T-cell (primary cell): ENCODE measurements at places on chromosomes 16 and 17.

DNA sequence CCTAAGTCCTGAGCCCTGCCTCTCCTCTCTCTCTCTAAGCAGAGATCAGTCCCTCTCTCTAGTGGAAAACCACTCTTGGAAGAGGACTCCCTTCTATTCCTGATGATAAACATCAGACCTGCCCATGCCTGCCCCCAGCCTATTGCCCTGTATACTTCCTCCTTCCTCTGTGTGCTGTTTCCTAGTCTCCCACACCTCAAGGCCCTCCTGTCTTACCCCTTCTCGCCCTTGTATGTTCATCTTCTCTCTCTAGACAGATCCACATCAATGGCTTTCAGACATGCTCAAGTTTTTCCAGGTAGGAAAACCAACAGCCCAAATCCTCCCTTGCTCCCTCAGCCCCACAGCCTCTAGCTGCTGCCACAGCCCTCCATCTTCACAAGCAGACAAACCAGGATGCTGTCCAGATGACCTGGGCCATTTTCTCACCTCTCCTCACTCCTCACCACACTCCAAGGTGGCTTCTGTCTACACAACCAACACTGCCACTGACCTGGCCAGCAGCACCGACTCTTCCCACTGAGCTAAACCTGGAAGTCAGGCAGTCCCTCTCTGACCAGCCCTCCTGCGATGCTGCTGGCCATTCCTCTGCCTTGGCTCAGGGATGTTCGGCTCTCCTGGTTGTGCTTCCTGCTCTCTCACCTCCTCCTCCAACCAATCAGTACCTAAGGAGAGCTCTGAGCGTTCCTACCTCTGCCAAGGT is 36.3 kb downstream of the MARF1 start:
- no peak for DNase-seq

- DNase-seq, result no peak
These were observed 13.0 kb upstream of the LYRM9 start for GRCh38 chr17:27906226-27906580.

- DNase-seq, result no peak
These were observed 47.8 kb upstream of the NLRP1 start for GRCh38 chr17:5631958-5632590.

- no peak for DNase-seq
These were observed 117.4 kb downstream of the HIC1 start for GRCh38 chr17:2172077-2172851.

DNA sequence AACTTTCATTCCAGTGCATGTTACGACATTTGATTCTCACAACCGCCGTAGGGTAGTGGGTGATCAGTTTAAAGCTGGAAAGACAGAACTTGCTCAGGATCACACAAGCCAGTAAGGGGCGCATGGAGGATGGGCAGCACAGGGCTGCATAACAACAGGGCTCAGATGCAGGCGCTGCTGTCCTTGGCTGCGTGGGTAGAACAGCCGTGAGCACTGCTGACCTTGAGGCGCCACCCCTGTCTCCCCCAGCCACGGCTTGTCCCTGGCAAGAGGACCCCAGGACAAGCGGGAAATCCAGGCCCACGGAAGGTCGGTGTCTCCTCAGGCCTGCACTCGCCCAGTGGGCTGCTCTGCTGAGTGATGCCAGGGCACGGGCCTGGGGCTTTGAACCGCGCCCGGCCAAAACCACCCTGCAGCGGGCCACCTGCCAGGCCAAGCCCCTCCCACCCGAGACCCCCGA is 84.7 kb downstream of the LMF1 start:
- DNase-seq, result no peak

DNA sequence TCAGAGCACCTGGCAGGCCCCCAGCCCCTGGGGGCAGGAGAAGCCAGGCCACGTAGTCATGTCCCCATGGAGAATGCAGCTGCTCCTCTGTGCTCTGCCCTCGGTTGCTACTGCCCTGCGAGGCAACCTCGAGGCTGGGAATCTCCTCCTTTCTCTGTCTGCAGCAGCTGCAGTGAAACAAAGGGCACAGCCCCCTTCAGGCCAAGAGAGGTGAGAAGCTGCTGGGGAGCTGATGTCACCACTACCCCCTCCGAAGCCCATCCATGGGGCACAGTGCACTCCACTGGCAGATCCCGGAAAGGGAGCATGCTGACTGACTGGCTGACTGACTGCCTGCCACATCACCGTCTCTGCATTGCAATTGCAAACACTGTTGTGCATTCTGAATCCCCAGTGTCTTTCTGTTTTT is 103.7 kb downstream of the GRIN2A start:
- no peak for DNase-seq

- no peak for DNase-seq
These were observed 86.3 kb downstream of the VPS53 start for GRCh38 chr17:628089-628941.

- DNase-seq, result no peak
These were observed 47.4 kb upstream of the SMURF2 start for GRCh38 chr17:64709481-64709880.

DNA sequence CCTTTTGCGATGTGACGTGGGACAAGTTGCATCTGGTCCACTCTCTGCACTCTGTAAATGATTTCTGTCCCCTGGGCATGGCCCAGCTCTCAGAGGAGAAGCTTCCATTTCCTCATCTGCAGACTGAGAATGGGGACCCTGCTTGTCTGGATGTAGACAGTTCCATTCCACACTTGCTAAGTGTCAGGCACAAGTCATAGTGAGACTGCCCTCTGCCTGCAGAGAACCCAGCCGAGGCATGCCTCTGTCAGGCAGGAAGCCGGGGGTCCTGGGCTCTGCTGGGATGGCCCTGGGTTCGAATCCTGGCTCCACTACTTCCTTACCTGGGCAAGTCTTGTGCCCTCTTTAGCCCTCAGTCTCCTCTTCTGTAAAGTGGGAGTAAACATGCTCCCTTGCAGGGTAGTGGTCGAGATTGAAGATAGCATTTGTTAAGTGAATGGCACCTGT is 4.1 kb downstream of the MAP2K3 start:
- no peak for DNase-seq

DNA sequence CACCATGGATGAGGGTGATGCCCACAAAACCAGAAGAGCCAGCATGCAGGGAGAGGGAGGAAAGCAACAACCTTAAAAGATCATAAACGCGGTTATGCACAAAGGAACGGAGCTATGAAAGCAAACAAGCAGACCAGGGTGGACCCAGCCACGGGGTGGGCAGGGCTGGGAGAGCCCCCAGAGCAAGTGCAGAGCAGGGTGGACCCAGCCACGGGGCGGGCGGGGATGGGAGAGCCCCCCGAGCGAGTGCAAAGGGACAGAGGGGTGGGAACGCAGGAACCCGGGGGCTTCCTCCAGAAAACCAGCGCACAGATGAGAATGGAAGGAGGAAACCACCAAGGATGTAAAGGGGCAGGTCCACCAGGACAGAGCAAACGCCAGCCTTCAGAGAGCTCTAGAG is 33.2 kb downstream of the CCDC57 start:
- no peak for DNase-seq

GRCh38 chr17:73910206-73910605 is 266.0 kb upstream of the SDK2 start:
- no peak for DNase-seq

GRCh38 chr16:85991856-85992255 is 92.9 kb downstream of the IRF8 start:
- no peak for DNase-seq
